ENCODE measurements at places on chromosomes 2 and 18.
A peak's percentile ranks its signal among the peaks of the same experiment; 100 is the strongest.

- no peak for DNase-seq
Measured at GRCh38 chr2:61100801-61101200, 35.1 kb downstream of the SANBR start.

DNA sequence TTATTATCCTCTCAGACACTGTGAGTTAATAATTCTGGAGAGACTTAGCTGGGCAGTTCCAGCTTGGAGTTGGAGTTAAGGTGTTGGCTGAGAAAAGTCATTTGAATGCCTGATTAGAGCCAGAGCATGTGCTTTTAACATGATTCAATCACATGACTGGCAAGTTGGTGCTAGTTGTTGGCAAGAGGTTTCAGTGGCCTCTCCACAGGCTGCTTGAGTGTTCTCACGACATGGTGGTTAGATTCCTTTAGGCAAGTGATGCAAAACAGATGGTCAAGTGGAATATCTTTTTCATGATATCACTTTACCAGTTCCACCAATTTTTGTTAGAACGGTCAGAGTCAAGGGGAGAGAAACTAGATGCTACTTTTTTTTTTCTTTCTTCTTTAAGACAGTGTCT is 262.7 kb upstream of the FN1 start:
- no peak for DNase-seq

GRCh38 chr2:37350034-37350433 is 5.6 kb downstream of the QPCT start:
- DNase-seq, result peak; percentile 34

GRCh38 chr18:80191907-80192652 is 55.2 kb downstream of the PARD6G start:
- DNase-seq, result no peak

DNA sequence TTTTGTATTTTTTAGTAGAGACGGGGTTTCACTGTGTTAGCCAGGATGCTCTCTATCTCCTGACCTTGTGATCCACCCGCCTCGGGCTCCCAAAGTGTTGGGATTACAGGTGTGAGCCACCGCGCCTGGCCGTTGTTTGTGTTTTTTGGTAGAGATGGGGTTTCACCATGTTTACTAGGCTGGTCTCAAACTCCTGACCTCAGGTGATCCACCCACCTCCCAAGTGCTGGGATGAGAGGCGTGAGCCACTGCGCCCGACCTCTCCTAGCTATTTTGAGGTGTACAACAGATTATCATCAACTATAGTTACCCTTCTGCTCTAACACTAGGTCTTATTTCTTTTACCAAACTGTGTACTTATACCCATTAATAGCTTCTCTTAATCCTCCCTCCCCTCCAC is 28.9 kb upstream of the MRPL33 start:
- no peak for DNase-seq

GRCh38 chr2:38498045-38498481 is 104.7 kb downstream of the HNRNPLL start:
- no peak for DNase-seq

DNA sequence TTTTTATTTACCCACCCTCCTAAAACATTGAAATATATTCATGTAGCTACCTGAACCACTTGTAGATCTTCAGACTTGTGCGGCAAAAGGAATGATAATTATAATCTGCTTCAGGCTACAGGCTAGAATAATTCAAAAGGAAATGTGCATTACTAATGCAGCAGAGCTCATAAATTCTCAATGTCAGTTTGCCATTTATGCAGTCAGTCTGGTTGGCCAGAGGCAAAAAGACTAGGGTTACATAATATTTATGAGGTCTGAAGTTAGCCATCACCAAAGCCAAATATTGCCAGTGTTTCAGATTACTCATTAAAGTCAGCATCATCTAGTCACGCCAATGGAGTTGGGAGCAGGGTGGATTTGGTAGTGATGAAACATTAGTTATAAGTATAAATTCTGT is 38.9 kb downstream of the METAP1D start:
- DNase-seq, result no peak

GRCh38 chr2:31828891-31829290 is 181.9 kb downstream of the MEMO1 start:
- no peak for DNase-seq

GRCh38 chr2:230751062-230751461 is 38.4 kb downstream of the CAB39 start:
- no peak for DNase-seq

GRCh38 chr2:37916512-37917082 is 8.5 kb upstream of the RMDN2 start:
- DNase-seq, result no peak

GRCh38 chr2:224927646-224928173 is 114.6 kb downstream of the DOCK10 start:
- DNase-seq, result peak; percentile 70

DNA sequence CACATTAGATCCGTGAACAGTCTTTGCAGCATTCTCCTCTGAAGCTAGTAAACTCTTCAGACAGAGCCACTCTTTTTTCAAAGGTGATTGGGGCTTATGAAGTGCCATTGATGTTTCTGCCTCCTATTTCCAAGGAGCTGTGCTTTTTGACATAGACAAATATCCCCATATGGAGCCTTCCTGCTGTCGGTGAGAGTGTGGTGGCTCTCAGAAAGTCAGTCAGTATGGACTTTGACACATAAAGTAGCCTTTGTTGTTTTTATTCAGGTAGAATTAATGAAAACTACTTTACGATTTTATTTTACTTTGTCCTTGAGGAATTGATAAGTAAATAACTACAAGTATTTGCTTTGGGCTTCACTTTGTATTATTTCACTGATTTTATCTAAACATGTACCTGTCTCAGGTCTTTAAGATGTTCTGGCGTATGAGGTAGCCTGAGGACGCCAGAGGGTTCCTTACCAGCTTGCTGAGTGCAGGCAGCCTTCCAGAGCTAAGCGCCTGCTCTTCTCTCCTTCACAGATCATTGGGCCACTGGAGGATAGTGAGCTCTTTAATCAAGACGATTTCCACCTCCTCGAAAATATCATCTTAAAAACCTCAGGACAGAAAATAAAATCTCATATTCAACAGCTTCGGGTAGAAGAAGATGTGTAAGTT is 69.7 kb downstream of the UGGT1 start:
- DNase-seq, result no peak

DNA sequence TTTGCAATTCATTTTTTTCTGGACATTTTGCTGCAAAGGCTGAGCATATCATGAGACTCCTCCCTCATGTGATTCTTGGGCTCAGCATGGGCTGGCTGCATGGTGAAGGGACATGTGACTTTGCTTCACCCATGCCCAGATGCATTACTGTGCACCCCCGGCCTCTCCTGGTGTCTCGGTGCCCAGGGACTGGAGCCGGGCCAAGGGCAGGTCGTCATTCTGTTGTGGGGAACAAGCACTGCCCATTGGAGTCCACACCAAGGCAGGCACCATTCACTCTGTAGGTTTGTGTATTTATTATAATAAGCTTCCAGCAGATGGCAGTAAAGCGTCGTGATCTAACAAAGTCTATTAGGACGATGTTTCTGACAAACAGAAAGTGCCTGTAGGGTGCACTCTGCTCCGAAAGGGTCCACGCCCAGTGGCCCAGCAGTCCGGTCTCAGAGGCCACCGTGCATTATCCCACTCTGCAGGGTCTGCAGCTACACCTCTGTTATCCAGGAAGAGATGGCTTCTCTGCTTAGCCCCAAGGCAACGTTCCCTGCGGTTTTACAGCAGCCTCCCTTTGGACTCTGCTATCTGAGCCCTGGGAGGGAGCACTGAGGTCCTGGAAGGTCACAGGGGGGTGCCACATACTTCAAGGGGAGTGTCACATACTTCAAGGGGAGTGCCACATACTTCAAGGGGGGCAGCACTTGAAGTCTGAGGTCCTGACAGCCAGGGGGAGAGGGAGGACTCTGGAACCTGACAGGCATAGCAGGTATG is 219.6 kb downstream of the TSN start:
- peak; percentile 10 for DNase-seq

- no peak for DNase-seq
Measured at GRCh38 chr2:42841344-42841743, 49.0 kb upstream of the HAAO start.

DNA sequence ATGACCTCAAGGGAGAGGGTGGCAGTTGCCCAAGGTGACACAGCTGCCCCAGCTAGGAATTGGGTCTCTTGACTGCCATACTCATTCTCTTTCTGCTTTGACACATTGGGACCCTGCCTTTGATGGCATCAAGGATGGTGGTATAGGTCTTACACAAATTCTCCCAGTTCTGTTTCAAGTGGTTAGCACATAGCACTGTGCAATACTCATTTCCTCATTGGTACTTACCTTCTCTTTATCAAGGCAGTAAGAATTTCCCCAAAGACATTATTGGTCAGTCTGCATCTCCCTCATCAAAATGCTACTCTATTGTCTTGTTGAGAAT is 35.9 kb upstream of the CCDC93 start:
- no peak for DNase-seq

DNA sequence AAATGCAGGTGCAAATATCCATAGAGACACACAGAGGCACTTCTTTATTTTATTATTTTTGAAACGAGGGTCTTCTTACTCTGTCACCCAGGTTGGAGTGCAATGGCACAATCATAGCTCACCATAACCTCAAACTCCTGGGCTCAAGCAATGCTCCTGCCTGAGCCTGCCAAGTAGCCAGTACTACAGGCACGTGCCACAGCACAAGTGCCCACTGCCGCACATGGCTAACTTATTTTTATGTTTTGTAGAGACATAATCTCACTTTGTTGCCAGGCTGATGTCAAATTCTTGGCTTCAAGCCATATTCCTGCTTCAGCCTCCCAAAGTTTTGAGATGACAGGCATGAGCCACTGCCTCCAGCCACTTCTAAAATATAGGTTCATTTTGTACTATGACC is 537.6 kb downstream of the THSD7B start:
- no peak for DNase-seq

DNA sequence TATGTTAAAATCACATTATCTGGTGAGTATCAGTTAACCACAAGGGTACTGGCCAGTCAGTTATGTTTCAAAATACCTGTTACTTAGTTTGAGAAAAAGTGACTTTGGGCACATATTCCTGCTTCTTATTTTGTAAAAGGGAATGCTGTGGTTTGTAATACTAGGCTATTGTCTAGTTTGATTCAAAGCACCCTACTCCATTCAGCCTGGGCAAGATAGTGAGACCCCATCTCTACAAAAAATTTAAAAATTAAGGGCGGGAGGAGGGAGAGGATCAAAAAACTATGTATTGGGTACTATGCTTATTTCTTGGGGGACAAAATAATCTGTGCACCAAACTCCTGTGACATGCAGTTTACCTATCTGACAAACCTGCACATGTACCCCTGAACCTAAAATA is 18.9 kb downstream of the MBD5 start:
- DNase-seq, result no peak

DNA sequence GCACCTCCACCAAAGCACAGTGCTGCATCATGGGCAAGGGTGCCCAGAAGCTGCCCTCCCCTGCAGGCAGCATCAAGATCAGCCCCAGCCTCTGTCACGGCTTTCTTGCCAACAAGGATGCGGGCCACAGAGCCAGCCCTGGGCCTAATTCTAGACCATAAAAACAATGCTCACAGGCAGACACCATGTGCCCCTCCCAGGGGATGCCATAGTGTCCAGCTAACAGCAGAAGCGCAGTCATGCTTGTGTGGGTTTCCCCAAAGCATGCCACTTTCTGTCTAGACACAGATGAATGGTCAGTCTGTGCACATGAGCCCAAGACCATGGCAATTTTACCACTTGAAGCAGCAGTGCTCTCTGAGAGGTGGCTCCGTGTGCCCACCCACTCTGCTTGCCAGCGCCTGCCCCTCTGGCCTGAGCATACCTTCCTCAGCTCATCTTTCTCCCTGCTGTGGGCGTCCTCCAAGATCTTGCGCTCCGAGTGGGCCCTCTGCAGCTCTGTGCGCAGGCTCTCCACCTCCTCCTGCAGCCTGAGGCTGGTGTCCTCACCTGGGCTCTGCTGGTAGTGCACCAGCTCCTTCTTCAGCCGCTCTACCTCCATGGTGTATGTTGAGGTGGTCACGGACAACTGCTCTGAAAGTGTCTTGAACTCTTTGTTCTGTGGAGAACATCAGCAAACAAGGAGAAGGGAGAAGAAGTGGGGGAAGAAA is 81.3 kb upstream of the ACAA2 start:
- no peak for DNase-seq

DNA sequence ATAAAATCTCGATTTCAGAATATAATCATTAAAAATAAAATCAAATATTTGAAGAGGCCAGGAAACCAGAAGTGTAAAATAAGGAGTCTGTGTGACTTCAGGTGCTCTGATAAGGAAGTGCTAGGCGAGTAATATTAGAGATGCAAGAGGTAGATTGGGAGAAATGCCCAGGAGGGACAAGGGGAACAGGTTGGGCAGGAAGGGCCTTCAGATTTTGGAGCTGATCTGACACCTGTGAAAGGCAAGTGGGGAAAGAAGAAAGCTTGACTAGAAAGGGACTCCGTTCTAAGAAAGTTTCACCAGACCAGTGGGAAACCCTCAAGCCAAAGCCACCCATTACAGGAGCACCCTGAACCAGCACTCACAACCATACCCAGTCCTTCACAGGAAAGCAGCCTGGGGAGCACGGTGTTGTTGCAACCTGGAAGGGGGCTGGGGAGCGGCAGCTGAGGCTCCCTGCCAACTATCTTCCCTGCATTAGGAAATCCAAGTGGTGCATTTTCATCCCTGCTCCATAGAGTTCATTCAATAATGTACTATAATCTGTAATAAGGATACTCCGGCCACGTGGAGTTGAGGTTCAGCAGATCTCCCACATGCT is 57.5 kb upstream of the GREB1L start:
- no peak for DNase-seq

GRCh38 chr2:72166279-72166678 is 18.6 kb upstream of the CYP26B1 start:
- no peak for DNase-seq

DNA sequence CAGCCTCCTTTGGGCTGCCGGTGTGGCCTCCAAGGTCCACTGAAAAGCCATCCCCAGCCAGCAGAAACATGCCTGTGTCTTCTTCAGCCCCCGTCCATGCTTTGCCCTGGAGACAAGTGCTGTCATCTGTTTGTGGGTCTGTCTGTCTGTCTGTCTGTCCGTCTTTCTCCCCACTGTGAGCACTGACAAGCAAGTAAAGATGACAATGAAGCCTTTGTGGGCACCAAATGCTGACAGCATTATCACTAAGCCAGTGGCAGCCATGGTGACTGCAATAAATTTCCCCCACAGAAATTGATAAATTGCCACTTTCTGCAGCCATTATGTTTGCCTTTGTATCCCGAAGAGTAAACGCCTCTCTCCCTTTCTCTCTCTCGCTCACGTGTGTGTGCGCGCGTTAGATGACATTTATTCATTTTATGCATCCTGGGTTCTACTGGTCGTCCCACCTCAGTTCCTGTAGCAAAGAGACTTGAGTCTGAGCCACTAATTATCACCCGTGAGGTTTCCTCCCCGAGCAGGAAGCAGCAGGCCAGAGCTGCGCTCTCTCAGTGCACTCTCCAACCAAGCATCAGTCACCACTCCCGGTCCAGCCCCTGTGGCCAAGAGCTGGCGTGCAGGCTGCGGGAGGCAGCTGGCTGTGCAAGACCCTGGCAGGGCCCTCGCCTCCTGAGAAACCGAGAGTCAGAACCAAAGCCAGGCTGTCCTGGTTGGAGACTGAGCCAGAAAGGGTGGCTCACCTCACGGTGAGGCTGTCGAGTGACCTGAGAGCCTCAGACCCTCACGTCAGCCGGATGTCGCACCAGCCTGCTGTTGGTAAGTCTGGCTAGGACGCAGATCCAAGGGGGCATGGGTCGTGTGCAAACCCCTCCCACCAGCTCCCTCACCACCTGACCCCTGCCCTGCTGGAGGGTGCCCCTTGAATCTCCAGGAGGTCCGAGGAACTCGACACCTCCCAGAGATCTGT is 6.9 kb downstream of the STEAP3 start:
- DNase-seq, result no peak

All from CD4-positive, alpha-beta T cell treated with Interferon gamma for 1 hour (primary cell).